ENCODE measurements at places on chromosomes 3 and 15. TPM values are rescaled to one million over a fixed set of nuclear protein-coding genes. Genes with fewer than 3 reads are reported as not detected.

The SLC28A1 gene
- not detected for total RNA-seq

The LSMEM2 gene
- not detected for total RNA-seq

The STAB1 gene
- 149 TPM for total RNA-seq

The CCDC191 gene
- 10.8 TPM for total RNA-seq

The EFCAB12 gene
- 0.32 TPM for total RNA-seq

Measured in breast epithelium (tissue), 4 donors.